Nucleus accumbens (tissue), 56 donors: ENCODE measurements at places on chromosomes 13 and 19.

- DNase-seq: peak; percentile 44
Observed at GRCh38 chr19:43533546-43534304, 737 bp downstream of the ZNF575 start.

- DNase-seq: no peak
Observed at GRCh38 chr19:32359581-32359980, 14.2 kb downstream of the ZNF507 start.

GRCh38 chr13:94112227-94112626 lies 367.3 kb downstream of the DCT start:
- DNase-seq: no peak

DNA sequence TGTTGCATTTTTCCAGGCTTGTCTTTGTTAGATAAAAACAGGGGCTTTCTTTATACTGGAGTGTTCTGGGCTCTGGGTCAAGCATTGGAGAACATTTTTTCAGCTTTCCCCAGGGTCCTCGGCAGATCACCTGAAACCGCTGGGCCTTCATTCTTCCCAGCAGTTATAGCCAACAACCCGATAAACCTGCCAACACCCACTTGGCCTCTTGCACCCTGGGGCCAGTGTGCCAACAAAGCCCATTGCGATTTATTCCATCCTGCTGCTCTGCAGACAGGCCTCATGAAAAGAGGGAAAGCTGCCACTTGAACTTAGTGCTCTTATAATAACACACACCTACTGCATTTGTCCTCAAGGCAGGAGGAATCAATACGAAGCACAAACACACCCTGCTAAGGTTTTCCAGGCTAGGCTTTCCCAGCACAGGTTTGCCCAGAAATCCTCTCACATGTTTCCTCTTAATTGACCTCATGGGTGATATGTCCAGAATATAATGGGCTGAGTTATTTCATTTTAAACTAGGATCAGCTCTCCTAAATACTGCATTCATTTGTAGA lies 669.3 kb downstream of the LIG4 start:
- DNase-seq: no peak

DNA sequence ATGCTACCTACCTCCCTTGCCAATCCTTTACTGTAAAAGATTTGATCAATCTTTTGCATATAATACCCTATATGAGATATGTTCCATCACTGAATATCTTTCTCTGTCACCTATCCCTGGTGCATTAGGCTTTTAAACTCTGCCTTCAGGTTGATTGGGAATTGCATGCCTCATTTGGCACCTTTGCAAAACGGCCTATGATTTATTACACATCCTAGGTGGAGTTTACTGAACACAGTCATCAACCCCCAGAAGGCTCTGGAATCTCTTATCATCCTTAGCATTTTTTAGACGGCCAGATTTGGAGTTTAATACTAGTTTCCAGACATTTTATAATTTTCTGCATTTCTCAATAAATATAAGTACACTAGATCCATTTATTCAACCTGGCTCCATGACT lies 448.4 kb upstream of the SLC10A2 start:
- DNase-seq: no peak

- no peak for DNase-seq
Observed at GRCh38 chr13:102702965-102703725, 8.3 kb upstream of the METTL21C start.

GRCh38 chr19:32165141-32165540 lies 180.3 kb upstream of the ZNF507 start:
- DNase-seq: no peak

- DNase-seq: no peak
Observed at GRCh38 chr19:46731584-46731983, 14.3 kb upstream of the FKRP start.

DNA sequence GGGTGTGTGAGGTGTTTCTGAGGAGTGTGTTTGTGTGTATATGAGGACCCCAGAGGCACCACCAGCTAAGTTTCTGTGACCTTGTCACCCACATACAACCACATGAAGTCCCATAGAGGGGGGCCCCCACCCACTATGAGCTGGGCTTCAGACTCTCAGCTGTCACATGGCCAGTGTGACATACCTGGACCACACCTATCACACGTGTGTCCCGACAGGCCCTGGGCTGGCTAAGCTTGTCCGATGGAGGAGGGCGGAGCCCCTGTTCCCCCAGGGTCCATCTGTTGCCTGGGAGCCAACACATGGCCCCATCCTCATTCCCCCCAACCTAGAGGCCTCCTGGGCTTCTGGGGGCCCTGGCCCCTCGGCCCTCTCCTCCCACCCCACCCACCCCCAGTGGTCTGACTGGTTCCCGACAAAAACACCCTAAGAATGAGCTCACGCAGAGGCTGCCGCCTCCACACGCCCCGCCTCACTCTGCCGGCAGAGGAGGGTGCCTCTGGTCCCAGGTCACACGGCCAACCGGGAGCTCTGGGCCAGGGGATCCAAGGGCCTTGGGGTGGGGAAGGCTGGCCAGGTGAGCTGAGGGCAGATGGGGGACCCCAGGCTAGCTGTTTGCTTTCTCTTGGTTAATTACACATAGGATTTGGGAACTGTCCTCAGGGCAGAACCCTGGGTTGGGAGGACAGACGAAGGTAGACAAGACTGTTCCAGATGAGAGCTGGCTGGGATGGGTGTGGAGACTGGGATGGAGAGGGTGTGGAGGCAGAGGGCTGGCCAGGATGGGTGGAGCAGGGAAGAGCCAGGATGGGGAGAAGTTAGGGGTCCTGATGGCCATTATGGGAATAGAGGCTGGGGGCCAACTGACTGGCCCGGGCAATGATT lies 4.3 kb downstream of the KLC3 start:
- no peak for DNase-seq

DNA sequence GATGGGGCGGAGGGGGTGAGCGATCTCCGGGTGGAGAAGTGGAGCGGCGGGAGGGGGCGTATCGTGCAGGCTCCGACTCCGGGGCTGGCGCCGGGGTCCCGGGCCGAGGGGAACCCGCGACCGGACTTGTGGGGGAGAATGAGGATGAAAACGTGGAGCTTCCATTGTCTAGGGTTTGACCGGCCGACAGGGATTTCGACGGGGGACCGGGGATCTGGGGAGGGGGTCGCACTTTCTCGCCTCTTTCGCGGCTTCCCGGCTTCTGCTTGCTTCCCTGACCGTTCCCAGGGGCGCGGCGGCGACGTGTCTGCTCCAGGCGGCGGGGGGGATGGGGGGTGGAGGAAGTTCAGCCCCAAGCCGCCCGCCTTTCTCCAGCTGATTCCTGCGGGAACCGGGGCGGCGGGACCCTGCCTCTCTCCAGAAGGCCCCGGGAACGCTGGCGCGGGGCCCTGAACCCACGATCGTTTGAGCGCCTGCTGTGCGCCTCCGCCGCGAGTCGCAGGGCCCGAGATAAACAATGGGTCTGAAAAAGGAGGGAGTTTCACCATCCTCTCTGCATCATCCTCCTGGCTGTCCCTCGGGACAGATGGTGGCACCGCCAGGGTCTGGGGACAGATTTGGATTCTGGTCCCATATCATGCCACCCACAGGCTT lies 790 bp downstream of the TPM4 start:
- peak; percentile 12 for DNase-seq
